ENCODE measurements at places on chromosomes 4 and X.

DNA sequence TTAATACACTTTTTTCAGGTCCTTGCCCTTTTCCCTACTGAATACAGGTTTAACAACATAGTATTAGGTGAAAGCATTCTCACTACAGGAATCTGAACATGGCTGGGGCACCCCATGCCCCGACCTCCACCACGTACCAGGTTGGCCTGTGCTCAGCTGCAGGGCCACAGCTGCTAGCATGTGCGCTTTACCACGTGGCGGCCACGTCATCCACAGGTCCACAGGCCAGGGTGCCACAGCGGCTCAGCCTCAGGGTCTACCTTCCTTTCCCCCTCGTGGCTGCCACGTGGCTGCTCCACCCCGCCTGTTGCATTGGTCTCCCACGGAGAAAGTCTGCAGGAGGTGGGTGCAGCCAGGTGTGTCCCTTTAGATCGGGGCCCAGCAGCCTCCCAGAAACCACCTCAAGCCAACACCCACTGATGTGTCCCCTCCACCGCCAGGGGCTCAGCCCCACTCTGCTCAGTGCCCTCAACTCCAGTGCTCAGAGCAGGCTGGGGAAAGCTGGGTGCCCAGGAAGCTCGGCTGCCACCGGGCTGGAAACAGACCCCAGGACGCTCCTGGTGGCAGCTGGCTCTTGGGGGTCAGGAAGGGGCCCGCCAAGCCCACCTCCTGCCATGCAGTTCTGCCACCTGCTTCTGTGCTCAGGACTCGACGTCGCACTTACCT lies 17.8 kb downstream of the CTBP1 start:
- DNase-seq: no peak

GRCh38 chrX:153794897-153795816 lies 689 bp downstream of the SSR4 start:
- DNase-seq: no peak

GRCh38 chrX:8726031-8726652 lies 5.8 kb downstream of the ANOS1 start:
- DNase-seq: no peak

- no peak for DNase-seq
Observed at GRCh38 chr4:151195801-151196200, 81.2 kb upstream of the PRSS48 start.

DNA sequence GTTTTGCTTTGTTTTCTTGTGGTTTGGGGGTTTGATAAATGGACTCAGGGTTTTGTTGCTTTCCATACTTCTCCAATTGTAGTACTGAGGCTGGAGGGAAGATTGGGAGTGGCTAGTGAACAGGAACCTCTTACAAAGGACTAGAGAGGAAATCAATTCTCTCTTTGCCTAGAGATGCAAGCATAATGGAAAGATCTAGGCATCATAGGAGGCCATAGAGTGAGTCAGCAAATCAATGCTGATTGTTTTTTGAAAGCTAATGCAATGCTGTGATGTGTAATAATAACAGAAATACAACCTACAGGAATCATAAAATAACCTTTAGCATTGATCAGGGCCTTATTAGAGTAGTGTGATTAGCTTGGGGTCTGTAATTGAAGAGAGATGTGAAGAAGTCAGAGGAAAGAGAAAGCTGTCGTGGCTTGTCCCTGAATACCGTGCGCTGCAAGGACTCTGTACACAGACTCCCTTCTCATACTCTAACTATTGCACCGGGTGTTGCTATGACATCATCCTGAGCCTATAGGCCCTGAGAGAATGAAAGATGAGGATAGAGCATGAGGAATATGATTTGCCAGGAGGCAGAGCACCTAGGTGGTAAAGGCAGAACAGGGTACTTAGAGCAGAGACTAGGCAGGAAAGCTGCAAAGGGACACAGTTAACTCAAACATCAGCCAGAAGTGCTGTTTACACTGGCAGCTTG lies 29.3 kb upstream of the GPR101 start:
- no peak for DNase-seq

DNA sequence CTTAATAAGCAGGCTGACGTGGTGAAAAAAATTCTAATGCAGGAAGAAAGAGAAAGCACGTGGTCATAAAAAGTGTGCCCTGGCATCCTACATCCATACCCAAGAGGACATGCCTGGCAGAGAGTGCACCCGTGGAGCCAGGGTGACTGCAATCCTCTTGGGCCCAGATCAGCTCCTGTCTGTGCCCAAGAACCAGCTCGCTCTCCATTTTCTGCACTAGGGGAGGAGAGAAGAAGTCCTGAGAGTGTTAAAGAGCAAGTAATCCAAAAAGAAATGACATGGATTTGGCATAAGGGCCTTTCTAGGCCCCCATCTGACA lies 483.1 kb downstream of the BCOR start:
- no peak for DNase-seq

DNA sequence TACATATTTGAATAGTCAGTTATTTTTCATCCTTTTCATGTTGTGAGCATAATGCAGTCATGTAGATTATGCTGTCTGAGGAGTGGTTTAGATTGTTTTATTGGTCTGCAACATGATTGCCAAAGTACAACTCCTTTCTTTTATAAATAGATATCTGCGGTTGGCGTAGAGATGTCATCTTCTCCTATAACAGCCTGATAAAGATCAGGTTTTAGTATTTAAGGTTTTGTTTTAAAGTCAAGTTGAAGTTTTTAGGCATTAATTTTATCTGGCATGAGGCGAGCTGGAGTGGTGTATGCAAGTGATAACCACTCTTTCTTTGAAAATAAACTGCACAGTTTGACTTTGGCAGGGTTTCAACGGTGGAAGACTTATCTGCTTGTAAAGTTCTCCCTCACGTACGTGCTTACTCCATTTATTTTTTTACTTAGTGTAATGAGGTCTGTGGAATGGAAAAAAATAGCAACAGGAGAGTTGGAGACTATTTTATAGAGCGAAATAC lies 126.3 kb downstream of the FBXO8 start:
- no peak for DNase-seq

DNA sequence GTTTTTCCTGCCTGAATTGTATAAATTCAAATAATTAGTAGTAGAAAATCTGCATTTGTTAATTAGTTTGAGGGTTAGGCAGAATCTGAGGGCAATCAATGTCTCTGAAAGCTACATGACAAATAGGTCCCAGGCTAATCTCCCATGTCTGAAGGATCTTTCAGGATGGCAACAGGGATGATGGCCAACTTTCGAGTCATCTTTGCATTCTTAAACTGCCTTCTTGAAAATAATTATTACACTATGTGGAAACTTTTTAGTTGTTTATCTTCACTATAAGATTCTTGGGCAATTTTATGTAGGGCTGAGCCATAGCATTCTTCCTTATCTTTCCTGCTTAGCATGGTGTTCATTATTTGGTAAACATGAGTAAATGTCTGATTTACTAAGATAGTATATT lies 490.3 kb upstream of the EPHA5 start:
- DNase-seq: no peak

- no peak for DNase-seq
Observed at GRCh38 chr4:153780876-153781275, 8.0 kb downstream of the SFRP2 start.

DNA sequence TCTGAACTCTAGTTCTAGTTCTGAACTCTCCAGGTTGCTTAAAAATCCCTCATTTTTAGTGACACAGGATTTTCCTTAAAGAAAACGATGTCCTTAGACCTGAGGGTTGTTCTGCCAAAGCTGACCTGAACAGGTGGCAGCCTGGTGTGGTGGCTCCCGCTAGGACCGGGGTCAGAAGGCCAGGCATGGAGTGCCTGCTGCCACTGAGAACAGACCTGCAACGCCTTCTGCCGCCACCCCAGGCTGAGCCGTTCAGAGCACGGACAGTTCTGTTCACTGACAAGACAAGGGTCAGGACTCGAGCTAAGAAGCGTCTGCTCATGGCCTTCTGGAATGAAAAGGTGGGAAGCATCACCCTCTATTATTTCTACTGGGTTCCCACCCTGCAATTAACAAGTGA lies 15.8 kb downstream of the DCTD start:
- DNase-seq: no peak

DNA sequence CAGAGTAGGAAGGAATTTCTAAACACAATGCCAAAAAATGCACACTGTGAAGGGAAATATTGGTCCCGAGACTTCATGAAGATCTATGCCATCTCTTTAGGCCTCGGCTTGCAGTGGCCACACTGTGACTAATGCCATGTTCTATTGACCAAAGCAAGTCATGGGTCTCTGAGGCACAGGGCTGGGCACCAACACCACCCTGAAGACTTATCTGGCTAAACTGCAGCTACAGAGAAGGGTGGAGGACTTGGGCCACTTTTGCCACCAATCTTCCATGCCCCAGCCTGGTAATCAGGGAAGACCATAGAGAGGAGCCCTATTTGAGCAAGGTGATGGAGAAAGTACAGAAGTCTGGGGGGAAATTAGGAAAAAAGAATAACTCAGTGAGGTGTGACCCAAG lies 42.1 kb downstream of the HMX1 start:
- no peak for DNase-seq

Measured in cortex of kidney (tissue), 1 donor.